ENCODE measurements at places on chromosomes 7 and 10.

DNA sequence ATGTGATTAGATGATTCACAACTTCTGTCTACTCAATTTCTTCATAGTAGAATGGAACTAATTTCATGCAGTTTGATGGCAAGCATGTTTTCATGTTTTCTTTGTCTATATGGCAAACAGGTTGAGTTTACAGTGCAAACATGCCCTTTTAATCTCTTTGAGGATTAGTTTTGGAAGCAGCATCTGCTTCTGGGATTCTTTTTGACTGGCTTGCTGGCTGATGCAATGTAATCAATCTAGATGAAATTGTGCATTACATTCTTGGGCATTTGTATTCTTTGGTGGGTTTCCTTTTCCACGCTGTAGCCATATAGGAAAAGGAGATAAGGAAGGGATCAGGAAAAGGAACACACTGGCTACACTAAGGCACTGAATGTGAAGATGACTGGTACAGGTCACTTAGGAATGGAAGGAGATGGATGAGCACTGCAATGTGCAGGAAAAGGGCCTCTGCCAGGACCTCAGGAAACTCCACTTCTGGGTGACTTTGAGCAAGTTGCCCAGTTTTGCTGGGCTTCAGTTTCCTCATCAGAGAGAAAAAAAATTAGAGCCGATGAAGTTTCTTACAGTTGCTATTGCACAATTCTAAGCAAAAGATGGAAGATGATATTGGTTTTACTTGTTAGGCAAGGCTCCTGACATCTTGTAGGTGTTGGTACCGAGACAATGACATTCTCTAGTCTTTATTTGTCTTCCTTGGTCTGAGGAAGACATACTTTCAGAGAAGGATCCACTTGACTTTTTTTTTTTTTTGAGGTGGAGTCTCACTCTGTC, 269.1 kb downstream of the SUGCT start:
- no peak for DNase-seq

- DNase-seq = no peak
Measured at GRCh38 chr10:32232378-32232777, 114.6 kb downstream of the EPC1 start.

DNA sequence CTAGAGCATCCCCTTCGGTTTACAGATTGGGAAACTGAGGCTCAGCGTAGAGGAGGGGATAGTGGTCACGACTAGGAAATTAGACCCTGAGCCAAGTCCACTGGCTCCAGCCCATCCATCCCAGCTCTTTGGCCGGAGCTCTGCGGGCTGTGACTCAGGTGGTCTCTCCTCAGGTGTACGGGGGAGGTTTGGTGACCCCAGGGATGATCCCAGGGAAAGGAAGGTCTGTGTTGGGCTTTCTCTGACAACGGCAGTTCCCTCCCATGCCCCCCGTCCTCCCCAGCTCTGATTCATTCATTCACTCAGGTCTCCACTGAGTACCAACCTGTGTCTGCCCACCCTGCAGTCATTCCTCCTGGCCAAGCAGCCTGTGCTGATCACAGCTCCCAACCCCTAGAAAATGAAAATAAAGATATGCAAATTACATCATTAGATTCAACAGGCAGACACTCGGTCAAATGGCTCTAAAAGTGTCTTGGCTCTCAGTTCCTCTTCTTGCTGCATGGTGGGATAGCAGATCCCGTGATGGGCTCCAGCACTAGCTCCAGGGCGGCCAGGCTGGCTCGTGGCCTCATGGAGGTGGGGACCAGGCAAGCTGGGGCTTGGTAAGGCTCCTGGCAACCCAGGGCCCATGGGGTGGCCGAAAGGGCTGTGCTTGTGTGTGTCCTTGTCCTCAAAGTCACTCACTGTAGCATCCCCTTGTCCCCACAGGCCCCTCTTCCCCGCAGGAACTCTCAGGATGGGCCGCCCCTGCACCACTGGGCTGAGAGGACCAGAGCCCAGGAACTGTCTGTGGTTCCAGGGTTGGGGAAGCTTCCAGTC, 37.8 kb downstream of the CLRN3 start:
- no peak for DNase-seq

- DNase-seq = no peak
Measured at GRCh38 chr7:158494162-158494586, 93.4 kb downstream of the PTPRN2 start.

DNA sequence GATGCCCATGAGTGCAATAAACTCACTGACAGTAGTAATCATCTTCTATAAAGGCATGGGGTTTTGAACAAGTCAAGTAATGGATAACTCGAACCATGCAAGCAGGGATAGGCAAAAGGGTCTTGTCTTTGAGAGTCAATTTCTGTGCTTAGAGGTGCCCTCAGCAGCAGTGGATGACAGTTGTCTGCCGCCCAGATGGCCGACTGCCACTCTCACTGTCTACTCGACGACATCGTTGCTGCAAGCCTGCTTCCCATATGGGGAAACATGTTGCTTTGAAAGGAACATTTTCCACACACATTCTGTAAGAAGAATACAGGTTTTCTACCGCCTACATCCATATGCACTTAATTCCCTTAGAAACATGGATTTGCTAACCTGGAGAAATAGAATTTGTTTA, 236.3 kb upstream of the DKK1 start:
- DNase-seq = no peak

DNA sequence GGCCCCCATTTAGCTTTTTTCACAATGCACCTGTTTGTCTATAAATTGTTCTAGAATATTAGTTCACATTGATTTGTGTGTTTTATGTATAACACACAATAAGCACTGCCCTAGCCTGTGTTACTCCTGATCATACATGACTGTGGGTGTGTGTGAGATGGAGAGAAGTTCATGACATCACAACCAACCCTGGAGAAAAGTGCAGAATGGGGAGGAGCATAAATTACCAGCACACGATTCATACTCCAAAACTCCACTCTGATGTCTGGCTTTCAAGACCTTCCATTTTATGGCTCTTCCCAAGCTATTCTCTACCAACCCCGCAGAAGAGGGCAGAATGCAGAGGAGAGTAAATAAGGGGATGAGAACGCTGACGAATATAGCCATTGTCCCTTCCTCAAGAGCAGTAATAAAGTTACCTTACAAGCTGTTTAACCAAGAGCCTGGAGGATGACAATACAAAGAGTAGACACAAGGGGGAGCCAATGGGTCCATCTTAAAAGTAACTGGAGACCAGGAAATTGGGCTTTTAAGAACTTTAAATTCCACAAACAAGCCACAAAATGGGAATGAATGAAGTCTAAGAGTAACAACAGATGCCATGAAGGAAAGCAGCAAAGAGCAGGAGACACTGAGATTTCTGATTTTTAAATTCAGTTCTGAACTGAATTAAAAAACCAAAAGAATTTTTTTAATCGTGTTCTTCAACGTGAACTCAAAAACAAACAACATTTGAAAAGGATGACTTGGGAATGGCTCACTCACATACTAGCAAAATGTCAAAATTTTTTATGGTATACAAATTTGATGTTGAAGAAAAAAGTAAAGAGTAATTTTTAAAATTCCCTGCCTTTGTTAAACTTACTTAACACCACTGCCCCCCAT, 159.6 kb downstream of the PARD3 start:
- peak; percentile 49 for DNase-seq

DNA sequence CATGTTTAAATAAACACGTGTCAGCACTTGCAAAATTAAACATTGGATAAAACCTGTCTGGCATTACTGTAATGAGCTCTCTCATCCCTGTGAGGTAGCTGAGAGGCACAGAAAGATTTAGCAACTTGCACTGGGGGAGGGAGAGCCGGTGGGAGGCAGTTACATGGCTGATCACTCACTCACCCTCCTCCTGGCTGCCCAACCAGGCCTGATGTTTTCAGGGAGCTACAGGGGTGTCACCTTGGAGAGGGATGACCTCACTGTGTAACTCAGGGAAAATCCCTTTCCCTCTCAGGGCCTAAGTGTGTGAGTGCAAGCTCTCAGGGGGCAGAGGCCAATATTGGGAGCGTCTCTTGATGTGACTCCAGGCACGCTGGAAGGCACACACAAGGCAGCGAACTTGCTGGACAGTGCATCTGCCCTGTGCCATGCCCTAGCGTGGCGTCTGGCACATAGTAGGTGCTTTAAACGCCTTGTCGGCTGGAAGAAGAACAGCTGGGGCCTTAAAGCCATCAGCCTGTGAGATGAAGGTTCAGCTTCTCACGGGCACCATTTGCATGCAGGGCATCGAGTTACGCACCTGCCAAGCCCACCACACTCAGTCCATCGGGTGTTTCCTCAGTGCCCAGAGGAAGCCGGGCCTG, 51.1 kb downstream of the ELFN1 start:
- DNase-seq = no peak

Measured in activated CD4-positive, alpha-beta T cell treated with anti-CD3 and anti-CD28 coated beads, Interleukin-2, Interleukin-4, amounts not matched to agents 100 ng/mL and 50 ng/mL, durations not matched to agents 16 hours and 8 hours (primary cell).